GM13976 (cell line): ENCODE measurements at places on chromosomes 5 and 9.

- DNase-seq = no peak
Observed at GRCh38 chr5:80237243-80237642, 18.6 kb downstream of the SERINC5 start.

DNA sequence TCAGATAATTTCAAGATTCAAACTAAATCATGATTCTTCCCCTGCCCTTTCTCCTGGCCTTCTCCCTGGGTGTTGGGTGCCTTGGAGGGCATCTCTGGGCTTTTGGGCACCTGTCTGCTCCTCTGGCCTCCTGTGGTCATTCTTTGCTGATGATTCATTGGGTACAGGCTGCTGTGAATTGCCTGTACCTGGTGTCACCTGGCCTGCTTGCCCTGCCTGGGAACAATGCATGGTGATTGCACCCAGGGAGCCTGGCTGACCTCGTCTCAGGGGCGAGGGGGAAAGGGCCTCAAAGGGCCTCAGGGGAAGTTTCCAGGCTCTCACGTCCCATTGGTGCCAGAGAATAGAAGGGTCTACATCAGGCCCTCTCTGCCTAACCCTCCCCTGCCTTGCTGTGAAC is 20.1 kb upstream of the CKMT2 start:
- no peak for DNase-seq

DNA sequence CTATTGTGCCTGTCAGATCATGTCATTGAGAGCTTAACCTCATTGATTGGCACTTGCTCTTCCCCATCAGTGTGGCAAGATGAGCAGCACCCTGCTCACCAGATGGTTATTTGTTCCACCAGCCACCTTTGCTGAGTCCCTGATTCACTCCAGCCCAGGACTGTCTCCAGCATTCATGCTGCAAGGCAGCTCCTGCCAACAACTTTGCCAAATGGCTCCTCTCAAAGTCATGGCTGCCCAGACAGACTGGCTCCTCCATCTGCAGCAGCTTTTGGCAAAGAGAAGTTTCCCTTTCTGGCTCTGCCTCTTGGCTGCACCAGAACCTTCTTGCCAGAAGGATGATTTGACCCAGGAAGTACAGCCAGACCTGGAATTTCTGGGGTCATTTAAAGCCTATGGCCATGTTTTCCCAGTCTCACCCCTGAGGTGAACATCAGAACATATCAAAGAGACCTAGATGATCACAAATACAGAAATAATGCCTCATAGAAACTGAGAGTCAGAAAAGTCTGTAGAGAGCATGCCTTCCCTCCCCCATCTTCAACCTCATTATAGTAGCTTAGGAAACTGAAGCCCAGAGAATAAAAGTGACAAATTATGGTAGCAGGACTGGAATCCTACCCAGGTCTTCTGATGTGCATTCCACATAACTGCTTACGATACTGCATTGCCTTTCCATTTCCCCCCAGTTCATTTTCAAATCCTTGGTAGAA is 10.4 kb downstream of the PPP2R2B start:
- no peak for DNase-seq

GRCh38 chr5:55191165-55191564 is 18.2 kb upstream of the CDC20B start:
- no peak for DNase-seq

DNA sequence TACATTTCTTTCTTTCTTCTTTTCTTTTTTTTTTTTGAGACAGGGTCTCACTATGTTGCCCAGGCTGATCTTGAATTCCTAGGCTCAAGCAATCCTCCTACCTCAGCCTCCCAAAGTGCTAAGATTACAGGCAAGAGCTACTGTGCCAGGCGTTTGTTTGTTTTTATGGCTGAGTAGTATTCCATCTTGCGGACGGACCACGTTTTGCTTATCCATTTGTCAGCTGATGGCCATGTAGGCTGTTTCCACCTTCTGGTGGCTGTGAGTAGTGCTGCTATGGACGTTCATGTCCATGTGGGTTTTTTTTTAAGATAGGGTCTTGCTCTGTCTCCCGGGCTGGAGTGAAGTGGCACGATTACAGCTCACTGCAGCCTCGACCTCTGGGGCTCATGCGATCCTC is 2.5 kb downstream of the DOK3 start:
- no peak for DNase-seq

- no peak for DNase-seq
Observed at GRCh38 chr9:80376180-80376579, 804.4 kb downstream of the TLE4 start.

DNA sequence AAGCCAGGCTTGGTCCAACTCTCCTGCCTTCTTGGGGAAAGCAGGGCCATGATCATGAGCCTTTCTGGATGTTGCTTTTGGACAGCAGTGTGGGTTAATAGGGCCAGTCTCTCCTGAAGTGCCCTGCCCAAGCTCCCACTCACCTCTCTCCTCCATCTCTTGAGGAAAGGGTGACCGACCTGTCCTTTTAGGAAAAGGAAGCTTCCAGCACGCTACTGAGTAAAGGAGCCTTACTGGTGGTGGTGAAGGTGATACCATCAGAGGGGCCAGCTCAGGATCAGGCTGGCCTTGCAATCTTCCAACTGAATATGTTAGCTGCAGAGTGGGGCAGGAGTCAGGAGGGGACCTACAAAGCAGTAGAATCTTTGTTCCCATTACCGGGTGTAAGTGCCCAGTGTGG is 2.2 kb upstream of the RGS3 start:
- no peak for DNase-seq
